ENCODE measurements at places on chromosomes 6 and 20. TPM values are rescaled to one million over a fixed set of nuclear protein-coding genes. Genes with fewer than 3 reads are reported as not detected.

Gene KDM1B
- total RNA-seq: 25.4 TPM

Gene FAM162B
- 1.6 TPM for total RNA-seq

Gene FOXQ1
- total RNA-seq: 1.3 TPM

Gene PRICKLE4
- 0.45 TPM for total RNA-seq

Gene NMBR
- total RNA-seq: not detected

Gene GMPR
- 2.5 TPM for total RNA-seq

Gene MTCH1
- 160 TPM for total RNA-seq

Gene JPH2
- total RNA-seq: under 0.01 TPM

Gene MAS1
- under 0.01 TPM for total RNA-seq

Gene ERGIC3
- 368 TPM for total RNA-seq

Gene DSP
- total RNA-seq: 4.3 TPM

Gene ZBTB24
- 4.3 TPM for total RNA-seq

Gene TBX18
- 27.1 TPM for total RNA-seq

Gene RPP21
- total RNA-seq: 25.1 TPM

Gene CDYL
- total RNA-seq: 25.8 TPM

Gene INSM1
- total RNA-seq: not detected

Gene DLK2
- total RNA-seq: 0.36 TPM

Gene SH3BGRL2
- 6.6 TPM for total RNA-seq

Gene CDK5RAP1
- 17.7 TPM for total RNA-seq

Gene BMP2
- 10.6 TPM for total RNA-seq

Gene CDH26
- total RNA-seq: not detected

Gene CRYBG1
- total RNA-seq: 19.3 TPM

Gene DOK5
- 85.6 TPM for total RNA-seq

Gene GINM1
- 87.9 TPM for total RNA-seq

Gene SLC35D3
- total RNA-seq: not detected

Gene ROS1
- total RNA-seq: 0.18 TPM

Gene TRIM40
- not detected for total RNA-seq

Gene SAMD10
- 0.16 TPM for total RNA-seq

Gene CNR1
- total RNA-seq: not detected

Gene VGLL2
- not detected for total RNA-seq

Gene TMC2
- total RNA-seq: not detected

Gene IDH3B
- total RNA-seq: 64.3 TPM

Gene SLC22A7
- total RNA-seq: not detected

Gene CRISP3
- total RNA-seq: not detected

Gene COL21A1
- 29.5 TPM for total RNA-seq

Gene GLYATL3
- total RNA-seq: not detected

Gene BPIFB4
- not detected for total RNA-seq

Gene TBXT
- not detected for total RNA-seq

Gene ARG1
- total RNA-seq: not detected

Gene NR2E1
- total RNA-seq: not detected

Gene GPR63
- 0.27 TPM for total RNA-seq

Gene GLP1R
- total RNA-seq: not detected

Gene DEFB132
- total RNA-seq: not detected

Gene C6orf132
- total RNA-seq: 1.4 TPM
